ENCODE measurements at places on chromosomes 12 and 14.

GRCh38 chr12:76768576-76768975, 4.7 kb downstream of the ZDHHC17 start:
- no peak for DNase-seq

GRCh38 chr12:46300910-46301309, 32.1 kb upstream of the SLC38A1 start:
- DNase-seq: no peak

DNA sequence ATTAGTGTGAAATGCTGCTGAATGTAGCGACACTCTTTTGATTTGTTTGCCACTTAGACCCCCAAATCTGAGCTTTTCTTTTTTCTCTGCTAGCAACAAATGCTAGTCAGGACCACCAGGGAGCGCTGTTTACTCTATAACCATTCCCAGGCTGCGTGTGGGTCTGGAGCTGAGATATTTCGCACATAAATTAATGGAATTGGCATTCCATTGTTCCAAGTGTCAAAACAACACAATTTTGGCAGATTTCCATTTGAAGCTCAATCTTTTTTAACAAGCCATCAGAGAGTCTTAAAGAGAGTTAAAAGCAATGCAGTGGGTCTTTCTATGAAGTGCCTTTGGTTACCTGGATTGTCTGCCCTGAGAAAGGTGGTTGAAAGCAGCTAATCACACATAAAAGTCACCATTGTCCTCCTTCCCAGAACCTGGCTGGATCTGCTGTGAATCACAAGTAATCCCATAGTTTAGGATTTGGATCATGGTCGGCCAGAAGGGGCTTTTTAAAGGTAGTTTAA, 7.4 kb upstream of the TMEM132C start:
- no peak for DNase-seq

DNA sequence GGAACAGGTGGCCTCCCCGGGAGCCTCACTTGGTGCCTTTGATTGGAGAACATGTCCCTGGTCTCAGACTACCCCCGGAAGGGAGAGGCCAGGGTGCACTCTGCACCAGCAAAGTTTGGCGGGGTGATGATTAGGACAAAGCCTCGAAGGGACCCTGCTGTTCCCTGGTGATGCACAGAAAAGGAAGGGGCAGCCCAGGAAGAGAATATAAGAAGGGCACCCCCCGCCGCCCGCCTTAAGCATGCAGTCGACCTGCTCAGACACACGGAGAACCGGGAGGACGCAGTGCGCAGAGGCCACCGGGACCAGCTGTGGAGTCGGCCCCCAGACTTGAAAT, 6.9 kb downstream of the SCARB1 start:
- no peak for DNase-seq

DNA sequence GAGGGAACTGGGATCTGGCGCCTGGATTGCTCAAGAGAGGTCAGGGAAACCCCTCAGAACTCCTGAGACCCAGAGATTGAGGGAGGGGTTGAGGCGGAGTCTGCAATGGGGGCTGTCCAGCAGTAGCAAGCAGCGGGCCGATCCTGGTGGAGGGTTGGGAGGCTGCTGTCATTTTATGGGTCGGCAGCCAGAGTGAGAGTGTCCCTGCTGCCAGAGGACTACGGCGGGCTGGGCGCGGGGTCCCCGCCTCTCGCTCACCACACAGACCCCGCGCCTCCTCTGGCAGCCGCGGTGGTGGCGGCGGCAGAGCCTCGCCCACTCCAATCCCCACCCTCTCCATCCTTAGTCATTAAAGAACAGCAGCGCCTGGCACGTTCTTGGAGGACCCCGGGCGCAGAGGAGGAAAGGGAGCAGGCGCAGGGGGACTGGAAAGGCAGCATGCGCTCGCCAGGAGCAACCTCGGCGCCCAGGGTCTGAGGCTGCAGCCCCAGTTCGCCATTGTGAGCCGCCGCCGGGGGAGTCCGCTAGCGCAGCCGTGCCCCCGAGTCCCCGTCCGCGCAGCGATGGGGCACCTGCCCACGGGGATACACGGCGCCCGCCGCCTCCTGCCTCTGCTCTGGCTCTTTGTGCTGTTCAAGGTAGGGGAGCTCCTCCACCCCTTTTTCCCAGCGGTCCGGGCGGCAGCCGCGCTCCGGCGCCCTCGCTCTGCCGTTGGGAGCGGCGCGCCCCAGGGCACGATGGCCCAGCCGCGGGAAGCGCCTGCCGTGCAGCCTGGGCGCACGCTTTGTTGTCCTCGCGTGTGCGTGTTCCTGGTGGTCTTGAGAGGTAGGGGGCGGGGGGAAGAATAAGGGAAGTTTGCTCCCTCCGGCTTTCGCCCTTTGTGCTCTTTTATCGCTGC, at the start of gene PTPRO:
PTPRO (plus strand) TSS at position 345 of the 898 bp plus-strand sequence.
- no peak for DNase-seq

- no peak for DNase-seq
Measured at GRCh38 chr12:118649765-118650585, 273.6 kb downstream of the SUDS3 start.

DNA sequence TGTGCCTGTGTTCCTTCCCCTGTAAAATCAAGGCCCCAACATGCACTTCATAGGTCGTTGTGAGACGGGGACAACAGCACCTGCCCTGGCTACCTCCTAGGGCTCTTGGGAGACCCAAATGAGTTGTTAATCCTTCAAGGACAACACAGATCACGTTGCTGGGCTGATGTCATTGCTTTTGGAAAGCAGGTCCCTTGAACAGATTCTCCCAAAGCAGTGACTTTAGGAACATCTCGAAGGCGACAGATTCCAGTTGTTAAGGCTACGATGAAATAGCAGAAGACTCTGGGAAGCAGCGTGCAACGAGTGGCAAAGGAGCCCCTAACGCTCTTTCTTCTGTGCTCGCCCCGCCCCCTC, 26.2 kb upstream of the MAP1LC3B2 start:
- DNase-seq: no peak

DNA sequence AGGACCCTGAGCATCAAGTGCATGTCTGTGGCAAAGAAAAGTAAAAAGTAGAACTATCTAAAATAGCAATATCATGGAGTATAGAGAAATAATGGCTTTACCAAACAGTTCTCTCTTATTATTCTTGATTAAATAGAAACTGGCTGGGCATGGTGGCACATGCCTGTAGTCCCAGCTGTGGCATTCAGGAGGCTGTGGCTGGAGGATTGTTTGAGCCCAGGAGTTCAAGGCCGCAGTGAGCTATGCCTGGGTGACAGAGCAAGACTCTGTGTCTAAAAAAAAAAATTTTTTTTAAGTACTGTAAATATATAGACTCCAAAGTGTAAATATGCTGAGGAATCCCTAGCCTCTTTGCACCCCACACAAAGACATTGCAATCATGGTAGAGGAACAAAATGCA, 121.9 kb downstream of the KITLG start:
- no peak for DNase-seq

- no peak for DNase-seq
Measured at GRCh38 chr12:107309020-107309419, 215.7 kb upstream of the CRY1 start.

DNA sequence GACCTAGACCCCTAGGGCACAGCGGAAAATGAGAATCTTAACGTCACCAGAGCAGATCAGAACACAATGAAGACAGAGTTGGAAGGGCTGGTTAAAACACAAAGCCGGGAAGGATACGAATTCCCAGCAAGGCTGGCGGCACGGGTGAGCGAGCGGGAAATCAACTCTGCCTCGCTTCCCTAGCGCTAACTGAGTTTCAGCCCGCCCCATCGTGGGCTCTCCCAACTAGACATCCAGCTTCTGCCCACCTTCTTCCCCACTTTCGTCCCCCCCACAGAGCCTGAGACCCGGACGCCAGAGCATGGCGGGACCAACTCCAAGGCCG, 377 bp downstream of the CCNT1 start:
- DNase-seq: no peak

DNA sequence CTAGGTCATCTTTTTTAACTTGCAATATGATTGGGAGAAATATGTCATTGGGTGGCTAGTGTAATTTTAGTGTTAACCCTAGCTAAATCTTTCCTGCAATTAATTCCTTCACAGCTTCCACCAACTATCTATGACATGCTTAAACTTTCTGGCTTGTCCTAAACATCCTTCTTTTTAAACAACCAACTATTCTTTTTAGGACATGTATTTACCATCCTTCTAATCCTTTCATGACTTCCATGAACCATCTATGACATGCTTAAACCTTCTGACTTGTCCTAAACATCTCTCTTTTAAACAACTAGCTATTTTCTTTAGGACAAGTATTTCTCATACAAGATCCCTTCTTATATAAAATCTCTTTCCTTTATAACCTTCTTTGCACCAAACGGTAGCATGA, 179.6 kb upstream of the PDZRN4 start:
- no peak for DNase-seq

DNA sequence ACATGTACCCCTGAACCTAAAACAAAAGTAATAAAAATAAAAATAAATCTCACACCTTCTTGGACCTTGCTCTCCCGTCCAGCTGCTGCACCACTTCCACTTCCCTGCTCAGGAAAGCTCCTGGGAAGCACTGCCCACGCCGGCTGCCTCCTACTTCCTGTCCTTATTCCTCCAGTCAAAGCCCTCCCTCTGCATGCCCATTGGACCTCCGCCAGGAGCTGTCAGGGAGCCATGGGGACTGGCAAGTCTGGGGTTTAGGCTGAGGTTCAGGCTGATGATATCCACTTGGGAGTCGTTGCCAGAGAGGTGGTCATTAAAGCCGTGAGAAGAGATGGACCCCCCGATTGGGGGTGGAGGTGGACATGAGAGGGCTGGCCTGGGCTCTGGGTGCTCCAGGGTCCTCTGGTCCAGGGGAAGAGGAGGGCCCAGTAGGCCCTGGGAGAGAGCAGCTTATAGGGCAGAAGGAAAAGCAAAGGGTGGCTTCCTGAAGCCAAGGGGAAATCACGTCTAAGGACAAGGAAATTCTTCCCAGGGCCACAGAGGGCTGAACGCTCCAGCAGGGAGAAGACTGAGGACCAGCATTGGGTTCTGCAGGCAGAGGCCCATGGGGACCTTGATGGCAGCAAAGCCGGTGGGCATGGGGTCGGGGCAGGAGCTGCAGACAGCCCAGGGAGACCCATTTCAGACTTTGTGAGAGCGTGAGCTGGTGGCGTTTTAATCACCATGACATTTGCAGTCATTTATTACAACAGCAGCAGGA, 78.7 kb downstream of the FZD10 start:
- no peak for DNase-seq

- peak; percentile 98 for DNase-seq
Measured at GRCh38 chr12:57487597-57488401, at the start of gene MARS1. MARS1 (plus strand) TSS chr12:57488068; CDS start chr12:57488091, 23 bp downstream.

GRCh38 chr14:66493750-66494149, 7.6 kb downstream of the CCDC196 start:
- DNase-seq: no peak

GRCh38 chr14:24430143-24430681, 458 bp downstream of the KHNYN start:
- peak; percentile 89 for DNase-seq

- DNase-seq: no peak
Measured at GRCh38 chr12:4553943-4554342, 8.1 kb upstream of the DYRK4 start.

- DNase-seq: no peak
Measured at GRCh38 chr12:53618275-53618674, 7.9 kb downstream of the ATF7 start.

GRCh38 chr12:15801770-15802744, 12.9 kb upstream of the EPS8 start:
- DNase-seq: no peak

GRCh38 chr14:94517641-94518257, 8.5 kb upstream of the SERPINA12 start:
- DNase-seq: no peak

DNA sequence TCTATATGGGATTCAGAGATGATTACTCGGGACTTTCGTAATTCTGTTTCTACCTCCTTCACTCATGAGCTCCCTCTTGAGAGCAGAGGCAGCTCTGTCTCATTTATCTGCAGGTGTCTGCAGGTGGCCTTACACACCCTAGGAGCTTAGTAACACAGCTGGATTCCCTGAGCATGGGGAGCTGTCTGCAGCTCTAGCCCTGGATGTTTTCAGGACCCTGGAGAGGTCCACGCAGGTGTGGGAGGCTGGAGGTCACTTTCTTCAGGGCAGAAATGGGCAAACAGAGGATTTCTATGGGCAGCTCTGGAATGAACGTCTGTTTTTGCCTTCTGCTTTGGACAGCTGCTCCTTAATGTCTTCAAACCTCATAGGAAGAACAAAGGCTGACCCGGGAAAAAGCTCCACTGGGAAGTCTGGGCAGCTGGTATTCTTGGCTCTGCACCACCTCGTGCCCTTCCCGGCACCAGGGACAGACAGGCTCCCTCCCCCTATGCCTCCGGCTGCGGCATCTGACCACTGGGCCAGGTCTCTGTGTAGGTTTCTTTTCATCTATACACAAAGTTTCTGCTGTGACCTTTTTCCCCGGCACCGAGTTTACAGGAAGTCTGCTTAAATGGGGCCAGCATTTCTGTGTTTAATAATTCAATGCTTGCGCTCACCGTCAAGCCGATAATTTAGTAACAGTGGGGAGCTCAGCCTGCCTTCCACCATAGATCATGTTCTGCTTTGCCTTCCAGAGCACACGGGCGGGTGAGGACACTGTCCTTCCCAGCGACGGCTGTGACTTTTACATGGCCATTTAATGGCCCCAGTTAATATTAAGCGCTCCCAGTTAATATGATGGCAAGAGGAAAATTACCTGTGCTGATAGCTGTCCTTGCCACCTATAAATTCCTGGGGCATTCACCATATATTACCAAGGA, 320.2 kb upstream of the SFSWAP start:
- DNase-seq: no peak

- no peak for DNase-seq
Measured at GRCh38 chr12:10182354-10183049, 3.7 kb downstream of the TMEM52B start.

DNA sequence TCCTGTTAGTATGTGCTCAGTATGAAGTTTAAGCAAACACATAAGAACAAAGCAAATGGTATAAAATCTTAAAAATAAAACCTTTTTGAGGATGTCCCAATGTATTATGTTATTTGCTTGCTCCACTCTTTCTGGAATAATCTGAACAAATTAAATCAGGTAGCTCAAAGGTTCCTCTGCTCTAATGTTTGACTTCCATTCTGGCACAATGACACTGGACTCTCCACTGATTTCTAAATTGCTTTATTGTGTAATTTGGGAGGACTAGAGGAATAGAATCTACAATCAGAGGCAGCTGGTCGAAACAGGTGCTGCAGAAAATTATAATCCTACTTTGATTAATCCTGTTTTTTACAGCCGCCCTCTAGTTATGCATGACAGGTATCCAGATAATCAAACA, 523.7 kb upstream of the FOXG1 start:
- no peak for DNase-seq

- no peak for DNase-seq
Measured at GRCh38 chr12:26867080-26867479, 34.1 kb upstream of the ITPR2 start.

- no peak for DNase-seq
Measured at GRCh38 chr14:65487783-65488494, 75.4 kb downstream of the FUT8 start.

Data from sigmoid colon (tissue), 7 donors.